Natural killer cell (primary cell): ENCODE measurements at places on chromosomes 16 and 17. TPM values are rescaled to one million over a fixed set of nuclear protein-coding genes. Genes with fewer than 3 reads are reported as not detected.
A peak's percentile ranks its signal among the peaks of the same experiment; 100 is the strongest.

DNA sequence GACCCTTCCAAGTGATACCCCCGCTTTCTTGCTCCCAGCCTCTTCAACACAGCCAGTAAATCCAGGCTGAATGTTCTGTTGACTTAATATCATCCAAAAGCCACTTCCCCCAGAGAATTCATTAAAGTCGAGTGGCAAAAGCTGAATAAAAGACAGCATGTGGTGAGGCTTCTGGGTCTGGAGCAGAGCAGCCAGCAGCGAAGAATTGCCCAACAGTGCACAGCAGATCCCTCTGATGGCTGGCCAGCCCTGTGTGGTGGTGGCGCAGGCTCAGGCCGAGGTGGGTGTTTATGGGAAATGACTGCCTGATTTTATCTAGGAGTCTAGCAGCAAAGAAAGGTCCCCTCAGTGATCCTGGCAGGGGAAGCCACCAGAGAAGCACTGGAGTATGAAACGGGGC, 30.3 kb upstream of the RCVRN start:
- H3K4me3 ChIP-seq = no peak overlapping the region
- no peaks in the 10 kb centered on the region for H3K27me3 ChIP-seq
- H3K27ac ChIP-seq = no peak overlapping the region
- no peaks in the 10 kb centered on the region for H3K4me1 ChIP-seq
- DNase-seq = no peak

DNA sequence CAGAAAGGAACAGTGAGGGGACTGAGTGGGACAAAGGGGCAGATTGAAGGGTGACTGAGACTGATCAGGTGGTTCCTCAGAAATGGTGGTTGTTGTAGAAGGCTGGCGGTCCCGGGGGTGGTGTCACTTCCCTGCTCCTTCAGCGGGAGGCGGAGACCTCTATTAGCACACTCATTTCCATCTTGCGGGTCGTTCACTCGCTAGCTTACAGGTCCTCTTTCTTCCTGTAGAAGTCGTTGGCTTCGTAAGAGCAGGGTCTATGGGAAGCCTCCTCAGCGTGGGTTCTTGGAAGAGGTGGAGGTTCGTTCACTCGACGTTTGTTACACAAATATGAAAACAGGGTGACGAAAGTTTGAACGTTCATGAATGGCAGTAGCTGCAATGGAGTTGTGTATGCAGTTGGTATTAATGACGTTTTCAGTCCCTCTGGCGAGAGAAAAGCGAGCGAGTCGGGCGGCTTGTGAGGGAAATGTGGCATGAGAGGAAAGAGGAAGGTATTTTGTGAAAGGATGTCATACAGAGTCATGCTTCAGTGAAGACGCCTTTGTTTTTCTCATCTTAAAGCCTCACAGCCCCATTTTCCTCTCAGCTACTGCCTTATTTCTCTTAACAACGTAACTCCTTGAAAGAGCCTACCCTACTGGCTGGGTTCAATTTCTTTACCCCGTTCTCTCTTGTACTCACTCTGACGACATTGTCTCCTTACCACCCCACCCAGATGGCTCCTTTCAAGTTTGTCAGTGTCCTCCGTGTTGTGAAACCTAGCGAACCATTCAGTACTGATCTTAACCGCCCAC, 667 bp downstream of the EFCAB13 start:
- DNase-seq = peak; percentile 76
- no peaks in the 10 kb centered on the region for H3K36me3 ChIP-seq
- H3K27me3 ChIP-seq = no peaks in the 10 kb centered on the region
- H3K27ac ChIP-seq = peak overlapping the region; percentile 87
- peaks cover 11% of the 10 kb centered on the region for H3K4me1 ChIP-seq
- H3K4me3 ChIP-seq = peak overlapping the region; percentile 80

DNA sequence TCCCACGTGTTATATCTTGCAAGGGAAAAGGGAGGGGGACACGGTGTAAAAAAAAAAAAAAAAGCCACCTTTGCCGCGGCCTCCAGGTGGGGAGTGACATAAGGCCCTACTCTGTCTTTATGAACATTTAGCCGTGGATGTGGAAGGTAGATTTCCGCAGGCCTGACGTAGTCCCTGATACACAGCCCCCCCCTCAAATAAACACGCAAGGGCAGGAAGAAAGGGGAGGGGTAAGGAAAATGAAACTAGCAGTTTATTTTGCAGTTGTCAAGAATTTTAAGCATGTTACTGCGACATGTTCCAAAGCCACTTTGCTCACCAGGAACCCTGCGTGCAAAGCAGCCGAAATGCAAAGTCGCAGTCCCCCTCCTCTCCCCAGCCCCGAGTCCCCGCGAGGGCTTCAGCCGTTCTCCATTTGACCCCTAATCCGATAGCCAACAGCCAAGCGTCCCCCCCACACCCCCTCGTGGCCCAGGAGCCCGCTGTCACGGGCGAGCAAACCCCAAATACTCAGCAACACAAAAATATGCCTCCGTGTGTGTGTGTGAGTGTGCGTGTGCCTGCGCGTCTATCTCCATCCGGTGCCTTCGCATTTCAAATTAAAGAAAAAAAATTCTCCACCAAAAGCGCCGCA, 1.2 kb downstream of the CBX4 start:
- H3K27me3 ChIP-seq = peaks cover 30% of the 10 kb centered on the region
- H3K4me3 ChIP-seq = peak overlapping the region; percentile 82
- peaks cover 22% of the 10 kb centered on the region for H3K36me3 ChIP-seq
- H3K4me1 ChIP-seq = peaks cover 69% of the 10 kb centered on the region
- peak overlapping the region; percentile 67 for H3K27ac ChIP-seq

DNA sequence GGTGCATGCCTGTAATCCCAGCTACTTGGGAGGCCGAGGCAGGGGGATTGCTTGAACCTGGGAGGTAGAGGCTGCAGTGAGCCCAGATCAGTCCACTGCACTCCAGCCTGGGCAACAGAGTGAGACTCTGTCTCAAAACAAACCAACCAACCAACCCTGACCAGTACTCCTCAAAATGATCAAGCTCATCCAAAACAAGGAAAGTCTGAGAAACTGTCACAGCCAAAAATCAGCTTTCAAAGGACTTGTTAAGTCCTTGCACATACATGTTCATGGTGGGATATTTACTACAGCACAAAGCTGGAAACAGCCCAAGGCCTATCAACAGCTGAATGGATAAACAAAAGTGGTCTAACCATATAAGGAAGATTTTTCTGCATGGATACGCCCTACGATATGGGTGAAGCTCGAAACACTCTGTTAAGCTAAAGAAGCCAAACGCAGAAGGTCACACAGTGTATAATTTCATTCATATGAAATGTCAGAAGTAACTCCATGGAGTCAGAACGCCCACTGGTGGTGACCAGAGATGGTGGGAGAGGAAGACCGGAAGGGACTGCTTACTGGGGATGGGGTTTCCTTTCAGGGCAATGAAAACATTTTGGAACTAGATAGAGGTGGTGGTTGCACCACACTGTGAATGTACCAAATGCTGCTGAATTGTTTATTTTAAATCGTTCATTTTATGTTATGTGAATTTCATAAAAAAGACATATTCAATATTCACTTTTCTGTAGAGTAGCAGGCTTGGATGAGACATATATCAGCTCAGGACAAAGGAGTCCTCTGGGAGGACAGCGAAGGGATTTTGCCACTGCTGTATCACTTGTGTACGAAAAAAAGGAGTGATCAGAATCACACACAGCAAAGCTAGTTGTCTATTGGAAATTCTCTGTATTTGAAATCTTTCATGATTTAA, 17.7 kb downstream of the CCL17 start:
- no peaks in the 10 kb centered on the region for H3K36me3 ChIP-seq
- no peak overlapping the region for H3K27ac ChIP-seq
- no peaks in the 10 kb centered on the region for H3K27me3 ChIP-seq
- H3K4me3 ChIP-seq = no peak overlapping the region
- no peak for DNase-seq

DNA sequence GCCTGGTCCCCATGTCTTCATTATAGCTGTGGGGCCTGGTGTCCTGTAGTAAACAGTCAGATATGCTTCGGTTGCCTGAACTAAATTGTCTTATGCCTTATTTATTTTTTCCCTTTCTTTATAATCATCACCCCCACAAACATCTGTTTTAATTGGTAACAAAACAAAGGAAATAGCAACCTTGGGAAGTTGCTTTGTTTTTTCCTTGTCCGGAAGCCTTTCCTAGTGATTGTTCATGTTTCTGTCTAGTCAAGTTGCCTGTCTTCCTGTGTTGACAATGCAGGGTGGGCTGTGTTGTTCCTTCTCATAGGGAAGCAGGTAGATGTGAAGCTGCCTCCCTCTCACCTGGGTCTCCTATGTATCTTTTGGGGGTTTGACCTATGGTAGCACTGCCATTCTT, 16.7 kb downstream of the PGS1 start:
- DNase-seq = no peak
- H3K27ac ChIP-seq = no peak overlapping the region
- peaks cover 42% of the 10 kb centered on the region for H3K36me3 ChIP-seq
- H3K4me3 ChIP-seq = no peak overlapping the region

- no peak for DNase-seq
- no peaks in the 10 kb centered on the region for H3K36me3 ChIP-seq
- no peak overlapping the region for H3K27ac ChIP-seq
- no peak overlapping the region for H3K4me3 ChIP-seq
- H3K27me3 ChIP-seq = no peaks in the 10 kb centered on the region
These were observed 80.5 kb downstream of the TBC1D16 start for GRCh38 chr17:79955167-79955549.

GRCh38 chr17:79803997-79804855, 7.3 kb upstream of the CBX8 start:
- H3K4me3 ChIP-seq = no peak overlapping the region
- peak; percentile 70 for DNase-seq
- peaks cover 60% of the 10 kb centered on the region for H3K4me1 ChIP-seq
- no peak overlapping the region for H3K27ac ChIP-seq
- H3K27me3 ChIP-seq = peaks cover 98% of the 10 kb centered on the region

DNA sequence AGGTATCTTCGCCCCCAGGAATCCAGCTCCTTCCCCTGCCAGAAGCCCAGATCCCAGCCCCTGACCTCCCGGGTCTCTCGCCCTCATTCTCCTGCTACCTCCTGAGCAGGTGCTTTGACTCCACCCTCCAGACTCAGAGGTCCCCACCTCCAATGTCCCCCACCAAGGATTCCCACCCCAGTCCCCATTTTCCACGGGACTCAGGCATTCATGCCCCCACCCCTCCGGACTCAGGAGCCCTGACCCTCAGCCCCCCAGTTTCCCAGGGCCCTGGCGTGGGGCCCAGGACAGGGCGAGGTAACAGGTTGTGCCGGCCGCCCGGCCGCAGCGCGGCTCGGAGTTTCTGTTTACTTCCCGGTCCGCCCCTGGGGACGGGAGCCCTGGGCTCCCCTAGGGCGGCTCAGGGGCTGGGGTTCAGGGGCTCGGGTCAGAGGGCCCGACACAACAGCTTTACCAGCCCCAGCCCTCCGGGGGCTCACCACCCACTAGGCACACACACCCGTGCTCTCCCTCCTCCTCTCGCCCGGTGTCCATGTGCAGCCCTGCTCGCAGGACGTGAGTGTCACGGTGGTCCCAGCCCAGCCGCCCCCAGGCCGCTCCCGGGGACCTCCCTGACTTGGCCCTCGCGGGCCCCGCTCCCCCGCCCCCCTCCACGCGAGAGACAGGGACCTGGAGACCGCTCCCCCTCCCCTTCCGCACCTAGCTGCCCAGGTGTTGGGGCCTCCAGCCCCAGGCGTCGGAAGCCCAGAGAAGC, 595 bp downstream of the BICDL2 start:
- H3K27ac ChIP-seq = no peak overlapping the region
- H3K36me3 ChIP-seq = no peaks in the 10 kb centered on the region
- DNase-seq = no peak
- H3K4me1 ChIP-seq = peaks cover 13% of the 10 kb centered on the region
- H3K4me3 ChIP-seq = no peak overlapping the region

GRCh38 chr16:11977376-11978041, 975 bp downstream of the SNX29 start:
- peak; percentile 7 for DNase-seq
- H3K4me1 ChIP-seq = peaks cover 26% of the 10 kb centered on the region
- no peaks in the 10 kb centered on the region for H3K36me3 ChIP-seq

DNA sequence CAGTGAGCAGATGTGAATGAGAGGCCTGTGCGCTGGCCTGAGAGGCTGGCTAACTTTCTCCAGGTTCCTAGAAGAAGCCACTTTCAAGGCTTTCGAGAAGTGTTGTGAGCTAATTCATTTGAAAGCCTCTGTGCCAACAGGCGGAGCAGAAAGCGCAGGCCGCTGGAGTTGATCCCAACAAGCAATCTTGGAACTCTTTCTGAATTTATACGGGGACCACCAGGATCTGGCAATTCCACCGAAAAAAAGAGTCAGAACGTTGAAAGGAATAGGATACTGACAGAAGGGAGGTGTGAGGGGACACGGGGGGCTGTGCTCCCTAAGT, 71.3 kb upstream of the METRNL start:
- no peaks in the 10 kb centered on the region for H3K36me3 ChIP-seq
- no peaks in the 10 kb centered on the region for H3K4me1 ChIP-seq
- H3K4me3 ChIP-seq = no peak overlapping the region
- H3K27ac ChIP-seq = no peak overlapping the region

- H3K36me3 ChIP-seq = peaks cover 4% of the 10 kb centered on the region
- DNase-seq = peak; percentile 54
- no peak overlapping the region for H3K27ac ChIP-seq
- peaks cover 33% of the 10 kb centered on the region for H3K4me1 ChIP-seq
These were observed 41.6 kb downstream of the PRKCB start for GRCh38 chr16:23877107-23878070.

GRCh38 chr17:64028874-64029464, 8.5 kb upstream of the ICAM2 start:
- H3K4me3 ChIP-seq = no peak overlapping the region
- peak; percentile 64 for DNase-seq

GRCh38 chr17:2040942-2041560, 771 bp upstream of the OVCA2 start:
- no peaks in the 10 kb centered on the region for H3K27me3 ChIP-seq
- H3K27ac ChIP-seq = peak overlapping the region; percentile 85
- H3K4me1 ChIP-seq = peaks cover 22% of the 10 kb centered on the region
- H3K4me3 ChIP-seq = peak overlapping the region; percentile 71
- DNase-seq = no peak

DNA sequence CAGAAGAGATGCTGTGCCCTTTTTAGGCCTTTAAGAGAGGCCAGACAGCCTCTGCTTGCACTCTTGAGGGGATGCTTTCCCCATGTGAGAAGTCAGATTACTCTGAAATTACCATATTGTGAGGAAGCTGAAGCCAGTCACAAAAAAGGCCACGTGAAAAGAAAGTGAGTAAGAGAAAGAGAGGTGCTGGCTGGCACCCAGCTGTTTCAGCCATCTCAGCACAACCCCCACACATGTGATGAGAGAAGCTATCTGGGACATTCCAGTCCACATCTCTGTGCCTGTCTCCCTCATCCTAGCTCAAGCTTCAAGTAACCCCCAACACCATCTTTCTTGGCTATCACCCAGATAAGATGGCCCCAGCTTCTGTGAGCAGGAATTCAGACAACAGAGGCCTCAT, 131.4 kb downstream of the HS3ST2 start:
- no peak for DNase-seq
- H3K36me3 ChIP-seq = no peaks in the 10 kb centered on the region
- H3K4me1 ChIP-seq = peaks cover 9% of the 10 kb centered on the region
- no peak overlapping the region for H3K27ac ChIP-seq
- H3K4me3 ChIP-seq = no peak overlapping the region
- peaks cover 4% of the 10 kb centered on the region for H3K27me3 ChIP-seq

The DNAAF8 gene
- total RNA-seq = not detected

The ITGB3 gene
- total RNA-seq = 30.6 TPM

The NECAB2 gene
- total RNA-seq = not detected

The VMO1 gene
- total RNA-seq = 1.2 TPM

The ZFP1 gene
- 14.9 TPM for total RNA-seq

The JPH3 gene
- total RNA-seq = not detected

The GALK1 gene
- total RNA-seq = 11.9 TPM
